Activated CD8-positive, alpha-beta memory T cell treated with anti-CD3 and anti-CD28 coated beads for 1 hour (primary cell): ENCODE measurements at places on chromosomes 7 and 10.

DNA sequence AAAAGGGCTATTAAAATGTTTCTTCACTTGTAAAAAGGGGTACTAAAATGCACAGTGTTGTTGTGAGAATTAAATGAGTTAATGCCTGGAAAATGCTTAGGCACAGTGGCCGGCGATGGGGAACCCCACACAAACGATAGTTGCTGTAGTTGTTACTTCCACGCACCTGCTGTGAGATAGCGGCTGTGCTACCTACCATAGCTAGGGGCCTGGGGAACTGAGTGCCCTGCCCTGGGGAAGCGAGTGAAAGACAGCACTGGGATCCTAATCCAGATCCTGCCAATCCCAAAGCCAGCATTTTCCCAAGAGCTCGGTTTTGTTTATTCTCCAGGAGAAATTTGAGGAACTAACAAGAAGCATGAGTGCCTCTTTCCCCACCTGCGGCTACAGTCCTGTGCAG is 27.8 kb downstream of the DDC start:
- DNase-seq: no peak

DNA sequence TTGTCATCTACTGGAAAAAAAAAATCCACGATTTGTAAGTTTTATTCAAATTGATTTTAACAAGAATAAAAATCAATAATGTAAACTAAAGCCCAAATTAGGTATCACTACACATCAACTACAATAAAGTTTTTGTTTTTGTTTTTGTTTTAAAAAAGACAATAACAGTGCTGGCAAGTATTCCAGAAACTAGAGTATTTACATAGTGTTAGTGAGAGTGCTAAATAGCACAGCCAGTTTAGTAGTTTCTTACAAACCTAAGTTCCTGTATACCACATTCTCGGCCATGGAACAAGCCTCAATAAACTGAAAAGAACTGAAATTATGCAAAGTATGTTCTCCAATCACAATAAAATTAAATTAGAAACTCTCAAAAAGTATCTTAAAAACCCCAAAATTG is 8.1 kb downstream of the ARHGAP12 start:
- DNase-seq: no peak

GRCh38 chr10:59047957-59048618 is 128.4 kb upstream of the PHYHIPL start:
- no peak for DNase-seq

GRCh38 chr7:117741962-117742361 is 131.3 kb downstream of the CTTNBP2 start:
- no peak for DNase-seq

GRCh38 chr7:23211589-23211988 is 29.7 kb downstream of the NUP42 start:
- no peak for DNase-seq

DNA sequence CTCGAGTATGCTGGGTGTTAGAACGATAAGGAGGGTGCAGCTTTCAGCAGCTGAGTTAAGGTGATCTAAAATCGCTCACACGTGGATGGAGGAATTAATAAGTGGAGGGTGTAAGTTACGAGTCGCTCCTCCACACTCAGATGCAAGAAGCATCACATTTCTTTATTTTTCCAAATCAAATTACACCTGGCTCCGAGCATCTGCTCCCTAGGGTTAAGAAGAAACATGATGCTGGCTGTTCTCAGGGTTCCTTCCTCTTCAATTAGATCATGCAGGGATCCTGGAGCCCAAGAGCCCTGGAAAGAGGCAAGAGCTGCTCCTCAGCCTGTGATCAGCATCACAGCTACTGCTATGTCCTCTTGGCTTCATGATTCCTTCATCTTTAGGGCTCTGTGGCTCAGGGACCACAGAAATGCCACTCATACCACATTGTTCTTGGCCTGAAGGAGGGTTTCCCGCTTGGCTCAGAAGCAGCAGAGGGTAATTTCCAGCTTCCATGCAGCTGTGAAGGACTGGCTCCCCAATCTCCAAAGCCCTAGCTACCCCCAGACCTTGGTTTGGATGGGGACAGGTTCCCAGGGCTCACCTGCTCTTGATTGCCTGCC is 235.9 kb upstream of the ZNF32 start:
- no peak for DNase-seq

DNA sequence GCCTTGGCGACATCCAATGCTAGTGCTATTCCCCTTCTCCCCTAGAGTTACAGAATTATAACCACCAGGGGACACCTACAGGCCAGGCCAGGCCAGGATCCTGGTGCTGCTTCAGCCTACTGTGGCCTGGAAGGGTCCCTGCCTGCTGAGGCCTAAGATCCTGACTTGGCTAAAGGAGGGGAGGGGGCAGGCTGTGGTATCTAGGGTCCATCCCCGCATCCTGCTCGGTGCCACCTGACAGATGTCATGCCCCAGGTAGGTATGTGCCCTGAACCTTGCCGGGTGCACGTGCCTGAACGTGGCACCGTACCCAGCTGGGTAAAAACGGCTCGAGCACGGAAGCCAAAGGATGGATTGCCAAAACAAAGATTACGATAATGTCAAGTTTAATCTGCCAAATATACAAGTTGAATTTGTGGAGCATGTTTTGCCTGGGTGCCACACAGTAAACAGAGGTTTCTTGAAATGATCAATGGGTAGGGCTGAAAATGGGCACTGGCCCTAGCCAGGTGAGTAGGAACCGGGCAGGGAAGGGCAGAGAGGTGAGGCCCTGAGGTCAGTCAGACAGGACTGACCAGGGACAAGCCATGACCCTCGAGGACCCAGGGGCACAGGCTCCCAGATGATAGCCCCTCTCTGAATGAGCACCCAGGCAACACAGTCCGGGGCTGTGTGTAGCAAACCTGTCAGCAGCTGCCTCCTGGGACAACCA is 12.6 kb downstream of the PDAP1 start:
- no peak for DNase-seq
